ENCODE measurements at places on chromosomes 12 and 14.

DNA sequence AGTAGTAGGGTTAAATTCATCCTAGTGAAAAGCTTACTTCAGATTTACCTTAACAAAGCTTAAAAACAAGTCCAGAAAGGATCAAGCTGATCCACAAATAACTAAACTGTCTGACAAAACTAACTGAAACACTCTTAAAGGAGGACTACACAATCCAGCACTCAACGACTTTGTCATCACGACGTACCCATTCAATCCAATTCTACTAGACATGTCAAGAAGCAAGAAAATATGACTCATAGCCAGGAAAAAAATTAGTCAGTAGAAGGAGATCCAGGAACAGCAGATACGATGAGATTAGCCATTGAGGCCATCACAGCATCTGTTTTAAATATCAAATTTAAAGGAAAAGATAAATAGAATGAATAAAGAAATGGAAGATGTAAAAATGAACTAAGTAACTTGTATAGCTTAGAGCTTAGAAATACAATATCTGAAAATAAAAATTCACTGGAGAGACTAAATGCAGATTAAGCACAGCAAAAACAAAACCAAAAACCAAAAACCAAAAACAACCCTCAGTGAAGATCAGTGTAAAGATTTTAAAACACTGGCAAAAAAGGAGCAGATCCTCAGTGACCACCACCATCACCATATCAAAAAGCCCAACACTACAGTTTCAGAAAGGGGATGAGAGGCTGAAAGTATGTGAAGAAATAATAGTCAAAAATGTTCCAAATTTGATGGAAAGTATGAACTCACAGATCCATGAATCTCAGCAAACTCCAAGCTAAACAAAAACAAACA is 95.0 kb upstream of the CCND2 start:
- DNase-seq: no peak

- no peak for DNase-seq
These were observed 123.7 kb downstream of the SLC25A21 start for GRCh38 chr14:37048666-37049071.

GRCh38 chr12:74489543-74489942 is 48.1 kb upstream of the ATXN7L3B start:
- DNase-seq: no peak

DNA sequence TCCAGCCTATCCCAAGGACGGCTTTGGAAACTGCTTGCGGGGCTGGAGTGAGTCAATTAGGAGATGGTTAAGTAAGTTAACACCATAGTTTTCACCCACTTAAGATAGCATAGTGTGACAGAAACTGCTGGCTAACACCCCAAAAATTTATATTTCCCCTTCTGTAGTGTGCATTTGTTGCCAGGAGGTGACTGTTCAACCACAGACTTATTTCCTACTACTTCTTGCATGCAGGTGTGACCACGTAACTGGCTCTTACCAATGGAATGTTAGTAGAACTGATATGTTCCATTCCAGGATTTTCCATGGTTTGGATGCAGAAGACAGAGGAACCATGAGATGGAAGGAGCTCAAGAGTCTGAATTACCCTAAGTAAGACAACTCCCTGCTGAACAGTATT is 52.9 kb upstream of the SLC35F4 start:
- DNase-seq: no peak

DNA sequence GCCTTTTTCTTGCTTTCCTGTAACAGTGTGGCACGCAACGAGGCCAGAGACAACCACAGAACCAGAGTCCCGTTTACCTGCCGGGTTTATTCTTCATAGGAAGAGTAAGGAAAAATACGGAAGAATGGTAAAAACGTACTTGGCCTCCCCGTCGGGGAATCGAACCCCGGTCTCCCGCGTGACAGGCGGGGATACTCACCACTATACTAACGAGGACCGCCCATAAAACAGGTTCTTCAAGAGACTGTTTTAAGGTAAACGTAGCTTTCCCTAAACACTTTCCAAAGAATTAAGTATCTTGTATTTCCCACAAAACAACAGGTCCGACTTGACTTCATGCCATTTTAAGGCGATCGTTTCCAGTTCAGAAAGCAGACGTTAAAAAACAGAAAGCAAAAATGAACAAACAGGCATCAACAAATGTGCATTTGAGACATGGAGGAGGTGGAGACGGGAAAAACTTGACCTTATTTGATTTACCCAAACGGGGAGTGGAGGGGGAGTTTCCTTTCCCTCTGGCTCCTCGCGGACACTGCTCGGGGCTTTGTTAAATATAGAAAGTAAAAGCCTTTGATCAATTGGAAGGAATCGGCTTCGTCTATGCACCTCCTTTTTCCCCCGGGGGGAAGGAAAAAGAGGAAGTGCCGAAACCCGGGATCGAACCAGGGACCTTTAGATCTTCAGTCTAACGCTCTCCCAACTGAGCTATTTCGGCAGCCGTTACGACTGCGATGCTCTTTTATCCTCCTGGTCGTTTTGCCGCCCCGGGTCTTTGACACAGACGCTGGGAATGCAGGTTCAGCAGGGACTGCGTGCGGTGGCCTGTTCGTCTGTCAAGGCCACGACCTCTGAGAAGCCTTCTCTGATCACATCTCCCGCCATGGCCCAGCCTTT is 13.0 kb upstream of the UBC start:
- DNase-seq: no peak

DNA sequence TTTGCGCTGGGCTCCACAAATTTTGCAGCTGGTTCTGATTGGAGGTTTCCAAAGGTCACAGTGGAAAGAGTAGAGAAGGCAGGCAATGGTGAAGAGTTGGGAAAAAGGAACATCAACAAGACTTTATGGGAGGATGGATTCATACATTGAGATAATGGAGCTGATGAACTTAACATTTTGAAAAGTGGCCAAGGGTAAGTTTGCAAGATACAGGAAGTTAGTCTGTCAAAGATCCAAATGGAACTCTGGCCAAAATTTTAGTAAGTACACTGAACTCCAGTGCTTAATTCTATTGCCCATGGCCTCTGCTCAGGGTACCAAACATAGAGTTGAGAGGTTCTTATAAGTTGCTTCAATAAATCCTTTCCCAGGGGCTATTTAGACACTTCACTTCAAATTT is 15.6 kb downstream of the CCER1 start:
- no peak for DNase-seq

DNA sequence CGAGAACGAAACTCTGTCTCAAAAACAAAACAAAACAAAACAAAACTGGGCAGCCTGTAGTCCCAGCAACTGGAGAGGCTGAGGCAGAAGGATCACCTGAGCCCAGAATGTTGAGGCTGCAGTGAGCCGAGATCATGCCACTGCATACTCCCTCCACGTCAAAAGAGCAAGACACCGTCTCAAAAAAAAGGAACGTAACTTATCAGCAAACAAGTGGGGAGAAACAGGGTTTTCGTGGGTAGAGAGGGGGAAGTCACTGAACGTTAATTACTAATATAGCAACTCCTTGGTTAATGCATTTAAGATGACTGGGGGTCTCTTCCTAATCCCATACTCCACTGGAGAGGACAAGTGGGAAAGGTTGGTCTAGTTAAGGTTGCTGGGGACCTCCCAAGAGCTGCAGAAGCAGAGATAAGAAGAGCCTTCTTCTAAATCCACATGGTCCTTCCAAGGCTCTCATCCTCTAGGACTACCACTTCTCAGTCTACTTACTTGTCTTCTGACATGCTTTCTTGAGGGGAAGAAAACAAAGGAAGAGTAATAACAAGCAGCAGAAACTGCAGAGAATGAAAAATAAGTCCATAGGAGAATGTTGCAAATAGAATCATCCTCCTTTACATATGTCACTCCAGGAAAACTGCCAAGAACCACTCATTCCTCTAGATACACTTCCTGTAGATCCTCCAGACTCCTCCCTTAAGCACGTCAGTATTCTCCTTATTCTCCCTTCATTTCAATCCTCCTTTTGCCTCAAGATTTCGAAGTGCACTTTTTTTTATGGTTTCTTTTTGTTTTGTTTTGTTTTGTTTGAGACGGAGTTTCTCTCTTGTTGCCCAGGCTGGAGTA is 5.8 kb downstream of the NUMB start:
- DNase-seq: no peak

DNA sequence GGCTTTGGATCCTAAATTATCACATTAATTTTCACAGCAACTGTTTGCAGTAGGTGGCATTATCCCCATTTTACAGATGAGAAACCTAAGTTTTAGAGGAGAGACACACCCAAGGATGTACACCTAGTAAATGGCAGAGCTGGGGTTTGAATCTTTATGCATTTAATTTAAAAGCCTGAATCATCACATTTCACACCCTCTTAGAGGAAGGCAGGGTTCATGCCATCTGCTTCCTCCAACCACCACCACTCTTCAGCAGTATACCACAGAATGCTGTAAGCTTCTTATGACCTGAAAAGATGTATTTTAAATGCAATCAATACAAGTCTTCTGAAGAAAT is 90.3 kb downstream of the CRADD start:
- no peak for DNase-seq

DNA sequence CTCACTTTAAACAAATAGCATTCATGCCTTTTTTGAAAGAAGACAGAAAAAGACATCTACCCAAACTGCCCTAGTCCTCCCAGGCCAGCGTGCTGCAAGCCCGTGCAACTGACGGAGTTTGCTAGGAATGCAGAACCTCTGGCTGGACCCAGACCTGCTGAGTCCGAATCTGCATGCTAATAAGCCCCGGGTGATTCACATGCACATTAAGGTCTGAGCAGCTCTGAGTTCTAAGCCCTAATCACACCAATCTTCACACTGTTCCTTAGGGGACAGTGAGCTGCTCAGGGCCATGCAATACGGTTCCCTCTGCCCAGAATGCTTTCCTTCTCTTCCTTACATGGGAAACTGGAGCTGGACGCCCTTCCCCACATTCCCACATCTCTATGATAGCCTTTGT is 25.2 kb downstream of the HAL start:
- no peak for DNase-seq

- peak; percentile 65 for DNase-seq
These were observed 39.5 kb downstream of the BEGAIN start for GRCh38 chr14:100547633-100548294.

DNA sequence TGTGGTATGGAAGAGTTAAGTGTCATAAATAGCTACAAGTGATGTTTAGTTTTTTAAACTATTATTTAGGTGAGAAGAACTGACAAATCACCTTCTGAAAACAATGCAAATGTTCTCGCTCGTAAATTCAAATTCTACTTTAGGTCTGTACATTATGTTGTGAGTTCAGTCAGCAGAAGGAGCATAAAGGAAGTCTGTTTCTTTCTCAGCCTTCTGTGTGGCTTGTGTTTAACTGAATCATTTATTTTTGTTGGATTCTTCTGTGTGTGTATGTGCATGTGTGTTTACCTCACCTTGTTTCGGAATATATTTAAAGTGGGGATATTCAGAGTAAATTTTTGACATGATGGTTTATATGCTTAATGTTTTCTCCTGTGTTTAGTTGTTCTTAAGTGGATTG is 285.9 kb downstream of the TMTC2 start:
- no peak for DNase-seq

DNA sequence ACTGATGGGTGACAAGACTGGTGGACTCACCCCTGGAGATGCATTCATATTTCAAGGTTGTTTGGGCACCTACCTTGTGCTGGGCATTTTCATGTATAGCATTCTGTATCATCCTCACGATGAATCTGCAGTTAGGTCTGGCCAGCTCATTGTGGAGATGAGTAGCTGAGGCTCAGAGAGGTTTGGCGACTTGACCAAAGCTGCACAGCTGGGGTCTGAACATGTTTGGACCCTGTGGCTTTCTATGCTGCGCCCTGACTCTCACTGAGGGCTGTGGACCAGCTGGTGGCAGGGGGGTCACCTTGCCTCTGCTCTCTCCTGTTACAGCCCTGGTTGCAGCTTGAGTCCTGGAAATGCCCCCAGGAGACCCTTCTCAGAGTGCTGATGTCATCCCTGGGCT is 24.9 kb upstream of the CCDC63 start:
- peak; percentile 20 for DNase-seq

GRCh38 chr12:6613015-6613775 is 6.0 kb upstream of the CHD4 start:
- DNase-seq: peak; percentile 88

- DNase-seq: no peak
These were observed 22.2 kb downstream of the SGPP1 start for GRCh38 chr14:63705561-63706070.

- DNase-seq: no peak
These were observed 2.9 kb upstream of the PTHLH start for GRCh38 chr12:27975222-27976136.

- no peak for DNase-seq
These were observed 18.0 kb upstream of the NRDE2 start for GRCh38 chr14:90349739-90350138.

DNA sequence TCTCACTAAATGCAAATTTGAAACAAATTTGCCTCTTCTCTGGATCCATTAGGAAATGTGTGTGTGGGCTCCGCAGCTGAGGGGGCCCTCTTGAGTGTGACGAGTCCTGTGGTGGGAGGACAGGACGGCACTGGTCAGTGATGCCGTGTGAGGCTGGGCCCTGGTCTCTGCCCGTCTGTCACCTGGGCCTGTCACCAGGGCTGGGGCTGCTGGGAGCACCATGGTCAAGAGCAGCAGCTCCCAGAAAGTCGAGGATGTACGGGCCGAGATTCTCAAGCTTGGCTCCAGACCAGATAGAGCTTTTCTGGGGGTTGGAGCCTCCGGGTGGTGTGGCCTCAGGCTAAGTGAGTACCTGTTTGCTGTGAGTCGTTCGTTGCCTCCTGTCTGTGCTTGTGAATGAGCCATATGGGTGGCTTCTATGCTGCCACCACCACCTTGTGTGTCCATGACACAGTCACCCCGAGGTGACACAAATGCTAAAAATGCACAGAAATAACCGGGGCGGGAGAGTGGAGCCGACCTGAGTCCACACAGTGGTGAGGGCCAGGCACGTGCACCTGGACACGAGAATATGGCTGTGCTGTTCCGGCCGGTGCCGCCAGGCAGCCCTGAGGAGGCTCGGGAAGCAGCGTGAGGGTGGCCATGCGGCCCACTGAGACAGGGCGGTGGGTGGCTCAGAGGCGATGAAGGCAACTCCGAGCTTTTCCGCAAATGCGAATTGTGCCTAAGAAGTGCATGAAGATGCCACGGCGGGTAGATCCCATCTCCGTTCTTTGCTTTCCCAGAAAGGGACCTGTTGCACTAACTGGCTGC is 8.7 kb downstream of the PGAM5 start:
- no peak for DNase-seq

- DNase-seq: no peak
These were observed 72.3 kb downstream of the B4GALNT3 start for GRCh38 chr12:531951-532585.

- DNase-seq: no peak
These were observed 152.4 kb upstream of the ATP2B1 start for GRCh38 chr12:89861086-89861485.
